Breast epithelium (tissue), 4 donors: ENCODE measurements at places on chromosomes 6 and 20. TPM values are rescaled to one million over a fixed set of nuclear protein-coding genes. Genes with fewer than 3 reads are reported as not detected.

GRCh38 chr20:45337367-45338120 lies 10.7 kb downstream of the SDC4 start:
- peak overlapping the region; percentile 97 for H3K27ac ChIP-seq
- DNase-seq, result peak; percentile 69
- H3K36me3 ChIP-seq, result no peaks in the 10 kb centered on the region
- no peak overlapping the region for H3K4me3 ChIP-seq
- H3K27me3 ChIP-seq, result no peaks in the 10 kb centered on the region
- H3K4me1 ChIP-seq, result peaks cover 26% of the 10 kb centered on the region

DNA sequence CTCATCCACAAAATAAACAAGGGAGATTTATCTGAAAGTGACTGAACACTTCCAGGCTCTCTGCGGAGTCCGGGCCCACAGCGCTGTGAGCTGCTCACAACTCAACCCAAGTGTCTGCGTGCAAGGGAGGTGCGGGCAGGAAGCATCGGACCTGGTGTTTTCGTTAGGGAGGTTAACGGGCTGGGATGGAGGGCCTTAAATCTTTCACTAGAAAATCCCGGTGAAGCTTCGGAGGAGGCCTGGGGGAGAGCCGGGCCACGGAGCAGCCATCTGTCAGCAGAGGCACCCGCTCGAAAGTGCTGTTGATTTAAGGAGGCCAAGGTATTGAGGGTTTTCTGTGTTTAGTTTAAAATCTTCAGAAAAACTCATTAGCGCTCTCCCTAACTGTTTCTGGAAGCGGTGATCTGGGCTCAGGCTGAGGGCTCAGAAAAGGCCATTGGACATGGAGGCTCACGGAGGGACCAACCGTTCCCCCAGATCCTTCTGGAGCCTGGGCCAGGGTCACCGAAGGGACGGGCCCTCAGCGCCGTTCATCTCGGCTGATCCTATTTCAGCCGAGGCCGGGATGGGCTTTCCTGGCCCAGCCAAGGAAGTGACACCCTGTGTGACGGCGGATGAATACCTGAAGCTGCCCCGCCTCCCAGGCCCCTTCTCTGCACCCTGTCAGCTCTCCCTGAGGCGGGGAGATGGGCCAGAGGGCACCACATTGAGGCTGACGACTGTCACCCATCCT lies 20.7 kb downstream of the GATA5 start:
- no peak overlapping the region for H3K4me3 ChIP-seq
- H3K36me3 ChIP-seq, result no peaks in the 10 kb centered on the region
- no peak for DNase-seq
- H3K27me3 ChIP-seq, result peaks cover 3% of the 10 kb centered on the region

Gene C4A
- 275 TPM for total RNA-seq

Gene PLAGL1
- 22.9 TPM for total RNA-seq

GRCh38 chr6:125285936-125286335 lies 15.8 kb downstream of the HDDC2 start:
- DNase-seq, result no peak
- no peaks in the 10 kb centered on the region for H3K36me3 ChIP-seq
- no peaks in the 10 kb centered on the region for H3K27me3 ChIP-seq
- no peaks in the 10 kb centered on the region for H3K4me1 ChIP-seq
- no peak overlapping the region for H3K4me3 ChIP-seq

Gene ENTPD6
- total RNA-seq, result 45.8 TPM

- no peaks in the 10 kb centered on the region for H3K36me3 ChIP-seq
- no peak within 1 kb of the TSS for H3K4me3 ChIP-seq
- H3K4me1 ChIP-seq, result no peaks in the 10 kb centered on the region
- peaks cover 9% of the 10 kb centered on the region for H3K27me3 ChIP-seq
- no peak for DNase-seq
These were observed at the start of gene TMEM239 for GRCh38 chr20:2816030-2816582. Gene TMEM239, plus strand, starts transcription at chr20:2816364. Its CDS starts 191 bp downstream, at chr20:2816555.

DNA sequence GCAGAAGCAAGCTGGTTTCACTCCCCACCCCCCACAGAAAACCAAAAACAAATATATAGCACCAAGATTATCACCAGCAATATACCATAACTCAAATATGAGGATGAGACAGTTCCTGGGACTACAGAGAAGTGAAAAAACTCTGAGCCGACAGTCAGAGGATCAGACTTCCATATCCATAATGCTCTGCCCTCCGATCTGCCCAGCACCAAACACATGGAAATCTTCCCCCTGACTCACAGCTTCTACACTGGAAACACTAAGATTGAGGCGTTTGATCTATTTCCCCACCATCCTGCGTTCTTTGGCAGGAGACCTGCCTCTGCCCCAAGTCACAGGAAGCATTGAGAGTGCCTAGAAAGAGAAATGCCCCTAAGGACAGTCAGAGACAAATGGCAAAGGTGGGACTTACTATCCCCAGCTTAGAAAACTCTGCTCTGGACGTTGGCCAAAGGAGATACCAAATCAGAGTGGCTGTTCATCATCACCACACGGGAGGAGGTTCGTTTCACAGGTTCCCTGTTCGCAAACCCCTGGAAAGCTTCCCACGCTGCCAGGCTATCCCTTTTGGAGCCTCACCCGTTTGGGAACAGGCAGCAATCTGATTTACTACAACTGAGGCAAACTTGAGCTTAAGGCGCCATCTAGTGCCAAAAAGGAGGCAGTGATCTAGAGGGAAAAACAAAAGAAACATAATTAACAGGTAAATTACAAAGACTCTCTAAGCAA lies 48.7 kb upstream of the SRSF6 start:
- no peaks in the 10 kb centered on the region for H3K4me1 ChIP-seq
- H3K4me3 ChIP-seq, result no peak overlapping the region
- H3K36me3 ChIP-seq, result no peaks in the 10 kb centered on the region
- no peak overlapping the region for H3K27ac ChIP-seq
- DNase-seq, result no peak

GRCh38 chr20:33832103-33832804 lies 21.1 kb downstream of the CHMP4B start:
- no peak overlapping the region for H3K4me3 ChIP-seq
- peak overlapping the region; percentile 28 for H3K27ac ChIP-seq
- no peak for DNase-seq
- no peaks in the 10 kb centered on the region for H3K36me3 ChIP-seq
- H3K27me3 ChIP-seq, result no peaks in the 10 kb centered on the region
